ENCODE measurements at places on chromosomes 5 and 9.

DNA sequence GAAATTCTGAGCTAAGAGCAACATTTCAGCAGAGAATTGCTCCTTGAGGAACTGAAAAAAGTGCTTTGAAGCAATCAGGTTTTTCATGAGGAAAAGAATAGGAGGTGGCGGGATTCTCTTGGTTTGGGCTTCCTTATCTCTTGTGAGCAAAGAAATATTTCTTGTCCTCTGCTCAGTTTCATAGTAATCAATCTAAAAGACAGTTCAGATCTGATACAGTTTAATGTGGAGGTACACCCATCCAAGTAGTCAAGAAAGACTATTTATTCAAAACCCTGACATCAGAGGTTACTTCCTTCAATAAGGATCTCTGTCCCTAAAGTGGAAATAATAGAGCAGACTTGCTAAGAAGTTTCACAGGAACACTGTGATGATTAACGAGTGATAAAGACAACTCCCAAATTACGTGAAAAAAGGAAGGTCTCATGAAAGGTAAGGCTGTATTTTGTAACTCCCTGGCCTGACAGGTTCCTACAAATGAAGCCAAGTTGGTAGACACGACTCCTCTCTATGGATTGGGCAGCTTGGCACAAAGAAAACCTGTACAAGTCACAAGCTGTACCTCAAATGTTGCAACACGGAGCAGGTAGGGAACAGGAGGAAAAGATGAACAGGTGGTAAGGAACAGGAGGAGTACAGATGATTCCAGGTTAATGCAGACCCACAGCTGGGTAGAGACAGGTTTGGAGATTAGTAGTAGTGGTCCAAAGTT is 94.1 kb downstream of the SUSD1 start:
- H3K27me3 ChIP-seq = no peaks in the 10 kb centered on the region
- peaks cover 15% of the 10 kb centered on the region for H3K36me3 ChIP-seq
- no peak for DNase-seq
- peaks cover 15% of the 10 kb centered on the region for H3K4me1 ChIP-seq
- peak overlapping the region; percentile 65 for H3K27ac ChIP-seq
- H3K4me3 ChIP-seq = no peak overlapping the region

DNA sequence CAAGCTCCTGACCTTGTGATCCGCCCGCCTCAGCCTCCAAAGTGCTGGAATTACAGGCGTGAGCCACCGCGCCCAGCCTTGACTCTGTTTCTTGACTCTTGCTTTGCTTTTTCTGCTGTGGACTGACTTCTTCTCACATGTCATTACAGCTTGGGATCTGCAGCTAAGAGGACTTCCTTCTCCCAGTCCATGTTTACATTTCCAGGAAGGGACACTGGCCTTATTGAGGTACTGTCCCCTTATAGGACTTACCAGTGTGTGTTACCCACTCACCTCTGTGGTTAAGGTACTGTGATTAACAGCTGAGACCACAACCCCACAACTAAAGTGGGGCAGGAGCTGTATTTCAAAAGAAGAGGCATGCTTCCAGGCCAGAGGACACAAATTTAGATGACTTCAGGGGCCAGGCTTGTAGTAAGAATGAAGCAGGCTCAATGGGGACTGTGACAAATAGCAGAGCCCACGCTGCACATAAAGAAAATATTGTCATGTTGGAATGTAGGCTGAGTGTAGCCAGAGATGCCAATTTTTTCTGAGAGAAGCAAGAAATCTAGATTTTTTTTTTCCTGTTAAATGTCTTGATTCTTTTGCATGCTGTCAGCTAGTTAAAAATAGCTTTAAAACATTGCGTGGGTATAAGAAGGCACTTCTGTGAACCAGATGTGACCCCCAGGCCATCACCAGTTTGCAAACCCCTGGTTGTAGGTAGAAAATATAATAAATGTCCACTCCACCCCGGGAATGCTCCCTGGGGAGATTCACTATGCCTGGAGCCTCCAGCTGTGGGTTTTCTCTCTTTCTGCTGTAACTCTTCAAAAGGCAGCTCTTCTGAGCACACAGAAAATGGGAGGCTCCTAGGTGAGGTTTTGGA is 75.0 kb downstream of the PTPDC1 start:
- no peaks in the 10 kb centered on the region for H3K27me3 ChIP-seq

DNA sequence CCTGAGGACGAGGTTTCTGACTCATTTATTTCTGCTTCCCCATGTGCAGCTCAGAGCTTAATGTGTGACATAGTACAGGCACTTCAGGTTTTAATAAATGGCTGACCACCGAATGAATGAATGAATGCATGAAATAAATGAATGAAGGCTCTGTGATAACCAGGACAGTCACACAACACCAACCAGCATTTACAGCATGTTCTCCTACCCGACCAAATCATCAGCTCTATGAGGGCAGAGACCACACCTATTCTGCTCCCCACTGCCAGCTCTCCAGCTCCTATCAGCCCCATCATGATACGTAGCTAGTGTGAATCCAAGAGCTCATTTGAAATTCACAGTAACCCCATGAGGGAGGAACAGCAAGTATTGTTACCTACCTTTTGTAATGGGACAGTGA is 4.8 kb downstream of the TMOD1 start:
- H3K27me3 ChIP-seq = no peaks in the 10 kb centered on the region
- no peak overlapping the region for H3K27ac ChIP-seq
- H3K4me1 ChIP-seq = peaks cover 12% of the 10 kb centered on the region
- DNase-seq = no peak
- H3K4me3 ChIP-seq = no peak overlapping the region

GRCh38 chr5:111215971-111216370 is 8.2 kb upstream of the CAMK4 start:
- no peak overlapping the region for H3K4me3 ChIP-seq
- H3K27ac ChIP-seq = no peak overlapping the region
- DNase-seq = no peak
- H3K4me1 ChIP-seq = peaks cover 4% of the 10 kb centered on the region
- H3K36me3 ChIP-seq = no peaks in the 10 kb centered on the region

DNA sequence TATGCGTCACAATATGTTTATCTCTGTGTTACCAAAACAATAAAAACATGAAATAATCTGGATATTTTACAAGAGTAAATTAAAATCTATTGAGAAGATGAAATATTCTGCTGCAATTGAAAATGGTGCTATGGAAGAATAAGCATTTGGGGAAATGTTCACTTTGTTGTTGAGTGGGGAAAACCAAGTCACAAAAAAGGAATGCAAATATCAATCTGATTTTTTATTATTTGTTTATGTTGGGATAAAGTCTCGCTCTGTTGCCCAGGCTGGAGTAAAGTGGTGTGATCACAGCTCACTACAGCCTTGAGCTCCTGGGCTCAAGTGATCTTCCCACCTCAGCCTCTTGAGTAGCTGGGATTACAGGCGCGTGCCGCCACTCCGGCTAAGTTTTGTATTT is 8.6 kb upstream of the F2RL1 start:
- peaks cover 12% of the 10 kb centered on the region for H3K4me1 ChIP-seq
- peaks cover 5% of the 10 kb centered on the region for H3K27me3 ChIP-seq
- DNase-seq = no peak
- no peak overlapping the region for H3K4me3 ChIP-seq

DNA sequence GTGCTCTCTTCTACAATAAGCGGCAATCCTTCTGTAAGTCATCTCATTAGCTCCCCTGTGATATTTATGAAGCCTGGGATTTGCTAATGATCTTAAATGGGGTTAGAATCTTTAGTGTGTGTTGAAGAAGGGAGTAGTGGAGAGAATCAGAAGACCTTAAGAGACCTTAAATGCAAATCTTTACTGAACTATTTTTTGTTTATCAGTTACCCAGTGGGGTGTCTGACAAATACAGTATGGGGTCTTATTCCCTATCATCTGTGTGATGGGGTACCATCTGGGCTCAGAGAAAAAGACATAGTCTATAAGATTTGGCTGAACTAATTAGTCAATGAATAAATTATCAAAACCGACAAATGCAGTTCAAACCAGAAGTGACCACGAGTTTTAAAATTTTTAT is 378.4 kb upstream of the SGCD start:
- no peaks in the 10 kb centered on the region for H3K36me3 ChIP-seq
- H3K4me1 ChIP-seq = peaks cover 30% of the 10 kb centered on the region
- no peak for DNase-seq
- H3K27me3 ChIP-seq = peaks cover 2% of the 10 kb centered on the region
- no peak overlapping the region for H3K4me3 ChIP-seq

- no peak overlapping the region for H3K27ac ChIP-seq
- DNase-seq = no peak
- H3K4me1 ChIP-seq = peaks cover 3% of the 10 kb centered on the region
Observed at GRCh38 chr9:73167614-73168013, 15.9 kb downstream of the ANXA1 start.

- H3K36me3 ChIP-seq = no peaks in the 10 kb centered on the region
- no peaks in the 10 kb centered on the region for H3K27me3 ChIP-seq
- no peak overlapping the region for H3K4me3 ChIP-seq
Observed at GRCh38 chr9:79817438-79818004, 245.8 kb downstream of the TLE4 start.

GRCh38 chr9:133369422-133369821 is 6.4 kb downstream of the SURF4 start:
- peaks cover 6% of the 10 kb centered on the region for H3K36me3 ChIP-seq
- H3K27ac ChIP-seq = no peak overlapping the region
- no peak overlapping the region for H3K4me3 ChIP-seq
- DNase-seq = no peak
- H3K27me3 ChIP-seq = no peaks in the 10 kb centered on the region

- H3K27ac ChIP-seq = peak overlapping the region; percentile 62
- H3K36me3 ChIP-seq = peaks cover 8% of the 10 kb centered on the region
Observed at GRCh38 chr5:132688536-132689339, 14.9 kb downstream of the IL4 start.

- H3K4me3 ChIP-seq = no peak overlapping the region
- H3K27ac ChIP-seq = no peak overlapping the region
- H3K4me1 ChIP-seq = peaks cover 26% of the 10 kb centered on the region
- H3K36me3 ChIP-seq = peaks cover 5% of the 10 kb centered on the region
Observed at GRCh38 chr5:98791898-98792580, 18.6 kb downstream of the RGMB start.

DNA sequence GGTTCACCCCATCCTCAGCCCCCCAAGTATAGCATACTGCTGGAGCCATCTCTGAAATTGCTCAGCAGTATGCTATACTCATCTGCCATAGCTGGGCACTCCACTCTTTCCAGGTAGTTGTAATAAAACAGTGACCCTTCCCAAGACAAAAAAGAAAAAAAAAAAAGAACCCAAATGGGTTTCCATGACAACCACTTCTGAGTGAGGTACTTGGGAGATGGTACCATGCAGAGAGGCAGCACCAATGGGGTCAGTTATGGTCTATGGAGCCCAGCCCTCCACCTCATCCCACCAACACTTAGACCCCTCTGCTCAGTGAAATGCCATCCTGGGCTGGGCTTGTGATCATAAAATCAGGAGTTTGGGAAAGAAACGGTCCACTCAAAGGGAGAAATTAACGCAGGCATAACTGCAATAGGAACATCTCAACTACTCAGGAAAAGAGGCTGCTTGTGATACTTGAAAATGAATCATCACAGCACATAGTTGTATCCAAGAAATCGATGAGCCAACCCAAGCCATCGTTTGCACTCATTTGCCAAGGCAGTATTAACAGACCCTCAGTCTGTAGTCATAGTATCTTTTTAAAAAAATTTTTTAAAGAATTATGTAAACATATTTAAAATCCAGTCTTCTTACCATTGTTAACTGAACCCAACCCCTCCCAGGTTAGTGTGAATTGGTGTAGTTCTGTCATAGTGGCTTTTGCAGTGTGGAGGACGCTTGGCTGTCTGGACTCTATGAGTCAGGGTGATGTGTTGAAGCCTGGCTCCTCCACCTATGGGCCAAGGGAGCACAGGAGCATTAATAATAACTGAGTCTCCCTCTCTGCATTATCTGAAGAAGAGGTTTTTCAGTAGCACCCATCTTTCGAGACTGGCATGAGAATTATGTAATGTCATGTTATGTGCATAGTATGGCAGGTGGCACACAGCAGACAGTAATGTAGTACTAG is 402.7 kb downstream of the SPOCK1 start:
- peaks cover 17% of the 10 kb centered on the region for H3K27me3 ChIP-seq
- peaks cover 17% of the 10 kb centered on the region for H3K4me1 ChIP-seq
- H3K36me3 ChIP-seq = no peaks in the 10 kb centered on the region
- no peak overlapping the region for H3K27ac ChIP-seq

GRCh38 chr9:115442054-115442453 is 324.1 kb upstream of the TNC start:
- no peak overlapping the region for H3K4me3 ChIP-seq
- H3K27ac ChIP-seq = no peak overlapping the region
- peaks cover 14% of the 10 kb centered on the region for H3K4me1 ChIP-seq
- no peaks in the 10 kb centered on the region for H3K27me3 ChIP-seq
- H3K36me3 ChIP-seq = no peaks in the 10 kb centered on the region

DNA sequence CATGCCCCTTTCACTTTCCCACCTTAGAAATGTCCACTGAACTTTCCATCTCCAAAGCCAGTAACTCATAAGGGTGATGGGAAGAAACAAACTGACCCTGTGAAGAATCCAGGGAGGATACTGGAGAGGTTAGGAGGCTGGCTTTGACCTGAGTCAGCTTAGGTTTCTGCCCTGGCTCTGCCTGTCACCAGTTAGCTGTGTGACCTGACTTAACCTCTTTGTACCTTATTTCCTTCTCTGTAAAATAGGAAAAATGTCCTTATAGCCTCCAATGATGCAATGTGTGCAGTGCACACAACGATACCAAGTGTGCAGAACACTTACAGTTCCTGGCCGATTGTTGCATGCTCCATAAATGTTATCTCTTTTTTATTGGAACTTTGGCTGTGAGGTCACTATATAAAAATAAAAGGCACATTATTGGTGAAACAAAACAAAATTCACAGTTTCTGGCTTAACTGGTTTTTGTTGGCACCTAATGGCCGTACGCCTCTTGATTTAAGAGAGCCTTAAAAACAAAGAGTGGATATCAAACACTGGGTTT is 37.8 kb downstream of the GABRP start:
- no peak overlapping the region for H3K27ac ChIP-seq
- no peak for DNase-seq
- H3K36me3 ChIP-seq = peaks cover 10% of the 10 kb centered on the region
- H3K4me1 ChIP-seq = peaks cover 38% of the 10 kb centered on the region

DNA sequence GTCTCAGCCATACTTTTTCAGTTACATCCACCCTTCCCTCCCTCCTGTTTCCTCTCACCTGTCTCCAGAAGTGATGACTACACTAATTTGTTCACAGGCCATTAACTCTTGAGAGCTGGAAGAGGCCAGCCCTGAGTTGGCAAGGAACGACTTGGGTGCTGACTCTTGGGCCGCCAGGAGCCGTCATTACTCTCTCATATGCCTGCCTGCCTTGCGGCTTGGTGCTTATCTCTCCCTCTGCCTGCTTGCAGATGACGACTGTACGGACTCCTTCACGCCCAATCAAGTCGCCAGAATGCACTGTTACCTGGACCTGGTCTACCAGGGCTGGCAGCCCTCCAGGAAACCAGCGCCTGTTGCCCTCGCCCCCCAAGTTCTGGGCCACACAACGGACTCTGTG is 66.1 kb downstream of the PAPPA start:
- no peak for DNase-seq
- H3K27ac ChIP-seq = no peak overlapping the region
- no peaks in the 10 kb centered on the region for H3K4me1 ChIP-seq
- H3K4me3 ChIP-seq = no peak overlapping the region

- no peak for DNase-seq
- no peaks in the 10 kb centered on the region for H3K36me3 ChIP-seq
- peaks cover 3% of the 10 kb centered on the region for H3K27me3 ChIP-seq
- H3K4me1 ChIP-seq = peaks cover 2% of the 10 kb centered on the region
- no peak overlapping the region for H3K4me3 ChIP-seq
Observed at GRCh38 chr9:21570643-21571275, 88.6 kb upstream of the IFNE start.
